ENCODE measurements at places on chromosomes 1 and 21. TPM values are rescaled to one million over a fixed set of nuclear protein-coding genes. Genes with fewer than 3 reads are reported as not detected.

Gene TMEM240
- total RNA-seq, result 1.3 TPM

GRCh38 chr1:216430744-216431143 is 7.5 kb upstream of the USH2A start:
- H3K4me3 ChIP-seq, result no peak overlapping the region
- DNase-seq, result no peak
- H3K4me1 ChIP-seq, result no peaks in the 10 kb centered on the region
- H3K27me3 ChIP-seq, result no peaks in the 10 kb centered on the region
- no peaks in the 10 kb centered on the region for H3K36me3 ChIP-seq

DNA sequence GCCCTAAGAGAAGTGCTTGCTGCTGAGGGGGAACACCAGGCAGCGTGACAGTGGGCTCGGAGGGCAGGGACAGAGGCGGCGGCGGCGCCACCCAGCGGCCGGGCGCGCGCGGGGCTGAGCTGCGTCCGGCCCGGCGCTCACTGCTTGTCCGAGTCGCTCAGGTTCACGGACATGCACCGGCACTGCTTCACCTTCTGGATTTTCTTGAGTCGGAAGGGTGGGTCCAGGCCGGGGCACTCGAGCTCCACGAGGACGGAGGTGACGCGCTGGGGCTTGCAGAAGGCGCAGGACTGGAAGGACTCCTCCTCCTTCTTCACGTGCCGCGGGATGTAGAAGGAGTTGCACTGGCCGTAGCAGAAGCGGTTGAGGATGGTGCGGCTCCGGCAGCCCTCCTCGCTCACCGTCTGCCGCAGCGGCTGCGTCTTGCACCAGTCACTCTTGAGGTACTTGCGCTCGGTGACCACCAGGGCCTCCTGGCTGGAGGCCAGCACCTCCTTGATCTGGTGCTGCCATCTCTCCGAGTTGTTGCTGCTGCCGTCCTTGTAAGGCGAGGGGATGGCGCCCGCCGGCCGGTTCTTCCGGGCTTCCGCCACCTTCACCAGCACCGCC is 119.0 kb downstream of the GREM2 start:
- no peaks in the 10 kb centered on the region for H3K36me3 ChIP-seq
- H3K27ac ChIP-seq, result no peak overlapping the region
- H3K4me1 ChIP-seq, result peaks cover 10% of the 10 kb centered on the region
- no peaks in the 10 kb centered on the region for H3K27me3 ChIP-seq
- DNase-seq, result peak; percentile 32
- H3K4me3 ChIP-seq, result peak overlapping the region; percentile 18

Gene POMGNT1
- total RNA-seq, result 57.9 TPM

DNA sequence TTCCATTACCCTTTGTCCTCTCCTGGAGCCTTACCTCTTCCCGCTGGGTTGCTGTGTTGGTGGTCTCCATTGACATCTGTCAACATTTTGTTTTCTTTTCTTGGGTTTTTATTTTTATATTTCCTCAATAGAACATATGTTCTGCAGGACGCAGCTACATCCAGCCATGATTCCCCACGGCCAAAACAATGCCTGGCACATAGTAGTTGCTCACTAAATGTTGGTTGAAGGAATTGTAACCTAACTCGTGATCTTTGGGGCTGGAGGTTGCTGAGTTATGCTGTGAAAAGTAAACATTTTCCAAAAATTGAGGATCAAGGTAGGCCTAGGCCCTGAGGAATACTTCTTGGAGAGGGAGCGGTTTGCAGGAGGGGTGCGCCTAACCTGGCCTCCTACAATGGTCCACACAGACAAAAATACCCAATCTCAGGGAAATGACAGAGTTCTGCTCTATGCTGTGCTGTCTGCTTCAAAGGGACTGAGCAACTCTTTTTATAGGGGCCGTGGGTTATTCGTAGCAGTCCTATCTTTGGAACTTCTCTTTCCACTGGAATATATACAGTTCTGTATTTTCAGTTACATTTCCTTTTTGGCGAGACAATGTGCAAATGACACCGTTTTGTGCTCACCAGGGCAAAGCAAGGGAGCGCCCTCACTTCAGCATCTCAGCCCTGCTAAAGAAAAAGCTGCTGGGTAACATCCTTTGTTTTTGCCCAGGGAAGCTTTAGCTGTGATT is 1.4 kb downstream of the PDPN start:
- peaks cover 42% of the 10 kb centered on the region for H3K27me3 ChIP-seq
- no peaks in the 10 kb centered on the region for H3K36me3 ChIP-seq
- H3K4me1 ChIP-seq, result peaks cover 4% of the 10 kb centered on the region
- DNase-seq, result no peak
- H3K4me3 ChIP-seq, result no peak overlapping the region

DNA sequence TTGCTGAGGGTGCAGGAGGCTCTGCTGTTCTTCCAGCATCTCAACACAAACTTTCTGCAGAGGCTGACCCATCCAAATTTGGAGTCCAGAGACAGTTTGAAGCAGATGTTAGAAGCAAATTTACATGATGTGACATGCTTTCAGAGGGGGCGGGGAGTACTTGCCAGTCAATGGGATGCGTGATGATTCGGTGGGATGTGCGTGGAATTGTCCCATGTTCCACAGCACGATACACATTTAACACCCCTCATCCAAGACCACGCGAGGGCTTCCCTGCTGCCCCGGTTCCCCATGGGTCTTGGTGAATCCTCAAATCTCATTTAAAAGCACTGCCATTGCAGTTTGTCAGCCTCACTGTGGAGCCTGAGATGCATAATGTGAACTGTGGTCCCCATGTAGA is 78.6 kb upstream of the TLR5 start:
- no peak overlapping the region for H3K27ac ChIP-seq
- no peak for DNase-seq
- H3K4me1 ChIP-seq, result 0 out of 2 replicates have a peak, but pooled peaks cover 3% of the 10 kb centered on the region
- H3K4me3 ChIP-seq, result no peak overlapping the region
- H3K36me3 ChIP-seq, result no peaks in the 10 kb centered on the region
- H3K27me3 ChIP-seq, result no peaks in the 10 kb centered on the region

DNA sequence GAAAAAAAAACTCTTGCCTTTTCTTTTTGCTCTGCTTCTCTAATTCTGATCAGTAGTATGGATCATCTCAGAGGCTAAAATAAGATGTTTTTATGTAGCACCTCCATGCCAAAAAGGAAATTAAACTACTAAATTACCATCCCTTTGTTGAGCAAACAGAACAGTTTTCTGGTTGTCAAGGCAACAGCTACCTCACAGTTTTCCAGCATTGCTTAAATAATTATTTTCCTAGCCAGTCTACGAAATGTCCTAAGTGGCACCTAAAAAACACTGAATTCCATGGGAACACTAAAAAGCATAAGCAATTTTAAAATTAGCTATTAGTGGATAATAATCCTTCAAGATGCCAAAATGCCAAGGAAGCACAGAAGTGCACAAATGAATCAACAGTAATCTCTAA is 61.7 kb downstream of the ARID4B start:
- H3K4me3 ChIP-seq, result no peak overlapping the region
- H3K36me3 ChIP-seq, result no peaks in the 10 kb centered on the region
- peaks cover 5% of the 10 kb centered on the region for H3K4me1 ChIP-seq
- no peaks in the 10 kb centered on the region for H3K27me3 ChIP-seq

Gene PADI1
- total RNA-seq, result not detected

GRCh38 chr1:109197158-109198042 is 16.3 kb upstream of the SARS1 start:
- DNase-seq, result peak; percentile 78
- no peaks in the 10 kb centered on the region for H3K27me3 ChIP-seq
- H3K4me1 ChIP-seq, result peaks cover 48% of the 10 kb centered on the region

DNA sequence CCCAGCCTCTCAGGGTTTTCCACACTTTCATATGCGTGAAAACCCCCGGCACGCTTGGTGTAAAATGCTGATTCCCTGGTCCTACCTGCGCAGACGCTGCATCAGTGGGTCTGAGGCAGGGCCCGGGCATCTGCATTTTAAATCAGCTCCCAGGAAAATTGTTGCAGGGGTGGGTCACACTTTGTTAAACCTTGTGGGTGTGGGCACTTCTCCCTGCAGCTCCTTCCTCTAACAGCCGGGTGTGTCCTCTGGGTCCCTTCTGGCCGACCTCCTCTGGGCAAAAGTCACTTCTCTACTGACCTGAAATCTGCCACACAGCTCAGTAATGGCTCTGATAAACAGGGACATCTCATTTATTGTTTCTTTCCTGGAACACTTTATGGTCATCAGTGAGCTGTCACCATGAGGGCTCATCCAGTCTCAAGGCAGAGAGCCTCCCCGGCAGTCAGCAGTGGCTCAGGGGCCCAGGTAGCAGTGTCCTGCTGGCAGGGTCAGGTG is 52.8 kb upstream of the TMPRSS2 start:
- no peak overlapping the region for H3K4me3 ChIP-seq
- H3K4me1 ChIP-seq, result no peaks in the 10 kb centered on the region
- DNase-seq, result no peak
- no peaks in the 10 kb centered on the region for H3K36me3 ChIP-seq

- H3K27me3 ChIP-seq, result peaks cover 10% of the 10 kb centered on the region
- no peaks in the 10 kb centered on the region for H3K4me1 ChIP-seq
- DNase-seq, result no peak
- H3K4me3 ChIP-seq, result no peak overlapping the region
- no peaks in the 10 kb centered on the region for H3K36me3 ChIP-seq
Measured at GRCh38 chr1:29878501-29878900, 642.2 kb downstream of the PTPRU start.

Gene OLFML3
- 0.13 TPM for total RNA-seq

Gene LRRC52
- not detected for total RNA-seq

Gene SPRR2F
- 0.76 TPM for total RNA-seq

- H3K4me1 ChIP-seq, result no peaks in the 10 kb centered on the region
- H3K27me3 ChIP-seq, result peaks cover 6% of the 10 kb centered on the region
- no peak overlapping the region for H3K4me3 ChIP-seq
- no peak overlapping the region for H3K27ac ChIP-seq
Measured at GRCh38 chr21:35730325-35730724, 330.0 kb downstream of the SETD4 start.

- H3K4me1 ChIP-seq, result no peaks in the 10 kb centered on the region
- H3K4me3 ChIP-seq, result no peak overlapping the region
- DNase-seq, result no peak
- no peaks in the 10 kb centered on the region for H3K27me3 ChIP-seq
Measured at GRCh38 chr1:176178316-176178715, 28.8 kb downstream of the COP1 start.

DNA sequence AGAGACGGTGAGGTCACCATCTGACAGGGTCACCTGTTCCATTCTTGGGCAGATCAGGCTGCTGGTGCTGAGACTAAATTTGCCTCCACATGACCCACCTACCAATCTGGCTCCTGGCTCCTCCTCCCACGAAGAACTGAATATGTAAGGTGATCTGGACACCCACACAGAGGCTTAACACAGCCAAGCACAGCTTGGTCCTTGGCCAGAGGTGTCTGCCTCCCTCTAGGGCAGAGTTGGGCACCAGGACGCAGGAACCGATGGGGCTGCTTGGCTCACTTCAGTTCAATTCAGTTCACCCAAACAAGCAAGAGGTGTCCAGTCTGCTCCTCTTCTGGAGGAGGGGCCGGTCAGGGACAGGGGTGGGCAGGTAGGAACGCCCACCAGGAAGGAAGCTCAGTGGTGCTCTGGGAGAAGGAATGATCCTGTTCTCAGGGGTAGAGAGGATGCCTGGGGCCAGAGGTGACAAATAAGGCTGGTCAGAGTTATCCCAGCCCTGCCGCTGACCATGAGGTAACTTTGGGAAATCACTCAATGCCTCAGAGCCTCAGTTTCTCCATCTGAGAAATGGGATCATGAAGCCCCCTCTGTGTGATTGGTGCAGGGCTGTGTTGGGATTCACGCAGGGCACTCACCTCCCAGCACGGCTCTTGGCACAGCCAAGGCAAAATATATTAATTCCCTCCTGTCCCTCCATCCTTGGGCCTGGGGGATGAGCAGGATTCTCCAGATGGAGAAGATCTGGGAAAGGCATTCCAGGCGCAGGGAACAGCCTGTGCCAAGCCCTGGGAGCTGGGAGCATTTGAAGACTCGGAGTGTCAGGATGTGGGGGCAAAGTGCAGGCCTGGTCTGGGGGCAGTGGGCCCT is 284.5 kb downstream of the PTPRU start:
- DNase-seq, result no peak
- H3K27ac ChIP-seq, result no peak overlapping the region
- H3K4me1 ChIP-seq, result no peaks in the 10 kb centered on the region
- no peaks in the 10 kb centered on the region for H3K36me3 ChIP-seq

GRCh38 chr1:44591381-44591780 is 82.9 kb downstream of the TMEM53 start:
- H3K4me3 ChIP-seq, result no peak overlapping the region
- H3K36me3 ChIP-seq, result no peaks in the 10 kb centered on the region
- DNase-seq, result no peak
- H3K4me1 ChIP-seq, result no peaks in the 10 kb centered on the region
- peaks cover 61% of the 10 kb centered on the region for H3K27me3 ChIP-seq

Gene COL11A1
- total RNA-seq, result 0.07 TPM

DNA sequence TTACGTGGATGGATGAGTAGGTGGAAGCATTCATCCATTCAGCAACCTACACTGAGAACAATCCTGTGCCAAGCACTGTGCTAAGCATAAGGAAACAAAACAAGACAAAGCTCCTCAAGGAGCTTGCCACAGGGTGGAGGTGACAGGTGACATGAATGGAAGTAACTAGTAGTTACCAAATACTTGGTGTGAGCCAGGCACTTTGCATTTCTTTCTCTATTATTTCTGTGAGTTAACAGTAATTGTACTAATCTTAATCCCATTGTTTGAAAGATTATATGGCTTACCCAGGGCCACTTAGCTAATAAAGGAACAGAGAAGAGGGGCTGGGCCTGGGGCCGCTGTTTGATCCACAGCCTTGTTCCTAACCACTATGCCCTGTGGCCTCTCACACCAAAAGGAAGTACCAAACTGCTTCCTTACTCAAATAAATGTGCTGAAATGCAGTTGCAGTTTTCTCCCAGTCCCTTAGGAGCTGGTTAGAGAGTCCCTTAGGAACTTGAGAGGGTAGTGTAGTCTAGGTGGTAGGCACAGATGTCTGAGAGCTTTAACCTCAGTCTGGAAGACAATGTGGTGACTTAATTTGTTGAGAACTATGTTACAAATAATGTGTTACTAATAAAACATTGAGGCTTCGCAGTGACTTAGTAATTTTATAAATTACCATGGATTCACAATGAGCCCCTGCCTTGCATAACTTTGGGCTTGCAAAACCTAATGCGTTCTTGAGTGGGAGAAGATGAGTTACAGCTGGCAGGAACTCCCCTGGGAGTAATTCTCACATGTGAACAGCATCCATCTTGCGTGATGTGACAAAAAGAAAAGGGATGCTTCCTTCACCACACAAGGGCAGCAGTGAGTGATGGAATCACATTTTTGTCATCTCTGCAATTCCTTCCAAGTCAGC is 69.8 kb downstream of the MPZL1 start:
- H3K27me3 ChIP-seq, result no peaks in the 10 kb centered on the region
- H3K27ac ChIP-seq, result no peak overlapping the region
- DNase-seq, result no peak
- H3K4me3 ChIP-seq, result no peak overlapping the region

- no peak overlapping the region for H3K4me3 ChIP-seq
- H3K36me3 ChIP-seq, result no peaks in the 10 kb centered on the region
- H3K27ac ChIP-seq, result no peak overlapping the region
- peaks cover 6% of the 10 kb centered on the region for H3K27me3 ChIP-seq
- H3K4me1 ChIP-seq, result no peaks in the 10 kb centered on the region
Measured at GRCh38 chr1:18353528-18353927, 127.2 kb upstream of the KLHDC7A start.

Gene CRYAA
- total RNA-seq, result not detected

- H3K4me1 ChIP-seq, result no peaks in the 10 kb centered on the region
- no peaks in the 10 kb centered on the region for H3K36me3 ChIP-seq
- H3K27me3 ChIP-seq, result peaks cover 2% of the 10 kb centered on the region
- DNase-seq, result no peak
- no peak overlapping the region for H3K27ac ChIP-seq
Measured at GRCh38 chr1:29629814-29630516, 393.6 kb downstream of the PTPRU start.

- no peaks in the 10 kb centered on the region for H3K36me3 ChIP-seq
- peaks cover 9% of the 10 kb centered on the region for H3K27me3 ChIP-seq
Measured at GRCh38 chr1:210687582-210688279, 359.0 kb downstream of the HHAT start.

Gene NCMAP
- total RNA-seq, result not detected

Data from K562 (cell line).